ENCODE measurements at places on chromosomes 7 and 10.

DNA sequence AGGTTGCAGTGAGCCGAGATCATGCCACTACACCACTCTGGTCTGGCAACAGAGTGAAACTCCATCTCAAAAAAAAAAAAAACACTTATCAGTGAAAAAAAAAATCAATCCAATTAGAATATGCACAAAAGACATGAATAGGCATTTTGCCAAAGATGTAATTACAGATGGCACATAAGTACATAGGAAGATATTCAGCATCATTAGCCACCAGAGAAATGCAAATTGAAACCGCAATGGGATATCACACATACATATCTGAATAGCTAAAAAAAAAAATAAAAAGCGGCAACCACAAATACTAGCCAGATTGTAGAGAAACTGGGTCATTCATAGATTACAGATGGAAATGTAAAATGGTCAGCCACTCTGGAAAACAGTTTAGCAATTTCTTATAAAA lies 1310.8 kb downstream of the XPNPEP1 start:
- no peak for DNase-seq

DNA sequence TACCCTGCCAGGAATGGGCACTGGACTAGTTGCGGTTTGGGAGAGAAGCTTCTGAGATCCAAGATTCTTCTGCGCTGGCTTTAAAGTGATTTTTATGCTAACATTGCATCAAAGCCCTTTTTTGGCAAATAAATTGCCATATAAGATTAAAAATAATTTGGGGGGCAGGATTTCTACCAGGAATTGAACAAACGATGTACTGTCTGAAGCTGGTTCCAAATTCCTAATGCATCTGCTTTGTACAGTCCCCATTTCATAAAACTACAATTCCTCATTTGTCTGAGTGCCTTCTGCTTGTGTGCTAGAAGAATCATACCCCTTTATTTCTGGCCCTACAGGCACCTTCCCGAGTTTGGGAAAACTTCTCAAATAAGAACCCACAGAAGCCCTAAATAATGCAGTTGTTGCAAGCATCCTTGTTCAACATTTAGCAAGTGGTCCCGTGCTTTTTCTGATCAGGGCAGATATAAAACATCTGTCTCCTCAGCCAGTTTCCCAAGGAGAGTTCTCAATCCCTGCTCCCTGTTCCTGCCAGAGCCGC lies 349.7 kb downstream of the PTEN start:
- DNase-seq = no peak

DNA sequence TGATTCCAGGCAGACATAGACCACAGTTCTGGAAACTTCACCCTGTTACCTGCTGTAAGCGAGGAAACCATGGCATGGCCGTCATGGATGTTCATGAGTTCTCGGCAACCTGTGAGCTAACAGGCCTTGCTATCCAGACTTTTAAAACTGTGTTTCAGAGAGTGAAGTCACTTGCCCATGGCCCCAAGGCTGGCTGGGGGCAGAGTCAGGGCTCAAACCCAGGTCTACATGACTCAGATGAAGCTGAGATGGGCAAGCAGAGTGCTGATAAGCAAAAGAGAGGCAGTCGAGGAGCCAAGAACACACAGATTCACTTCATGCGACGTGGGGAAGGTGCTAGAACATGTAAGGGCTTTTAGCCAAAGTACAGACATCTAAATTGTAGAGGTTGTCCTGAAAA lies 31.5 kb downstream of the C10orf53 start:
- no peak for DNase-seq

- DNase-seq = no peak
Observed at GRCh38 chr10:123446449-123447156, 219.6 kb upstream of the GPR26 start.
